MG63 (cell line): ENCODE measurements at places on chromosomes 4 and X.

GRCh38 chr4:112545346-112545745, 29.4 kb upstream of the NEUROG2 start:
- DNase-seq: no peak

GRCh38 chrX:2385224-2385623, 115.6 kb downstream of the DHRSX start:
- DNase-seq: peak; percentile 71

- DNase-seq: no peak
Observed at GRCh38 chrX:20227116-20227515, 39.6 kb downstream of the RPS6KA3 start.

DNA sequence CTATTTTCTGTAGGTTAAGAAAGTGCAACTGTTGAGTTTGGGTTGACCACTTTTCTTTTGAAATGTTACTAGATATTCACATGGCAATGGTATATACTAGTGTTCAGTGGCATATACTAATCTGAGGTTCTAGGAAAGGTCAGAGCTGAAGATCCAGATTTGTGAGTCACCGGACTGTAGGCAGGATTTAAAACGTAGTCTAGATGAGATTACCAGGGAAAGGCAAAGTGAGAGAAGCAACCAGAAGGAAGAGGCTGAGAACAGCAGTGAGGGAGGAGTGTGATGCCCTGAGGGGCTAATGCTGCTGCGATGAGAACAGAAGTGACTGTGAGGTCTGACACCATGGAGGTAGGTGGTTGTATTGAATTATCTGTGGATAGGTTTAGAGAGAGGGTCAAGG, 9.7 kb upstream of the PLA2G12A start:
- DNase-seq: no peak

GRCh38 chrX:12970691-12971202, 4.2 kb upstream of the TMSB4X start:
- DNase-seq: no peak

DNA sequence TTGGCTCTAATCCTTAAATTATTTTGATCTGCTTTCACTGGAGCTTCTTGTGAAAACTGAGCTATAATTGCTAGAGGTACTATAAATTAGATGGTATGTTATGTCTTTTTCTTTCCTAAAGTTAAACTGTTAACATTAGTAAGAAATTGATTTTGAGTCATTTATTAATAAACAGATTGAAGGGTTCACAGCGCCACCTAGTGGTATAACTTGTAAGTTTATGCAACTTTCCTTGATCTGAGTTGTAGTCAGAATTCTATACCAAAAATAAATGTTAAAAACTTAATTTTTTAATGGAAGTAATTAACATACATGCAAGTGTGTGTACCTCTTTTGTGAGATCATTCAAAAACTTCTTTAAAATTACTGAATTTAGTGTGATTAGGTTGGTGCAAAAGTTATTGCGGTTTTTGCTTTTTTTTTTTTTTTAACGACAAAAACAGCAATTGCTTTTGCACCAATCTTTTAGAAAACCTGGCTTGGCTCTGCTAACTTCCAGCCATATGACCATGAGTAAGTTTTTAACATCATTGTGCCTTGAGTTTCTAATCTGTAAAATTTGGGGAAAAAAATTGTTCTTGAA, 151.5 kb downstream of the CENPC start:
- no peak for DNase-seq

DNA sequence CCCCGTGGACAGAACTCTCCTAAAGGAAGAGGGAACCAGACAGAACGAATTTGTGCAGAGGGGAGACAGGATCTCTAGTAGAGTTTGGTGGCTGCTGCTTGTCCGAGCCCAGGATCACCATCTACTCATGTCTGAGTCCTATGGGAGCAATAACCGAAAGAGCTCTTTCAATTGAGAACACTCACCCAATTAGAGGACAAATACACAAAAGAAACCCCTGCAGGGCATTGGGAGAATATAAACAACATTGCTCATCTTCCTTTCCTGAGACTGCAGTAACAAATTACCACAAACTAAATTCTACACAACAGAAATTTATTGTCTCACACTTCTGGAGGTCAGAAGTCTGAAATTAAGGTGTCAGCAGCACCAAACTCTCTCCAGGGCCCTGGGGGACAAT, 65.6 kb downstream of the SPINK2 start:
- DNase-seq: no peak

DNA sequence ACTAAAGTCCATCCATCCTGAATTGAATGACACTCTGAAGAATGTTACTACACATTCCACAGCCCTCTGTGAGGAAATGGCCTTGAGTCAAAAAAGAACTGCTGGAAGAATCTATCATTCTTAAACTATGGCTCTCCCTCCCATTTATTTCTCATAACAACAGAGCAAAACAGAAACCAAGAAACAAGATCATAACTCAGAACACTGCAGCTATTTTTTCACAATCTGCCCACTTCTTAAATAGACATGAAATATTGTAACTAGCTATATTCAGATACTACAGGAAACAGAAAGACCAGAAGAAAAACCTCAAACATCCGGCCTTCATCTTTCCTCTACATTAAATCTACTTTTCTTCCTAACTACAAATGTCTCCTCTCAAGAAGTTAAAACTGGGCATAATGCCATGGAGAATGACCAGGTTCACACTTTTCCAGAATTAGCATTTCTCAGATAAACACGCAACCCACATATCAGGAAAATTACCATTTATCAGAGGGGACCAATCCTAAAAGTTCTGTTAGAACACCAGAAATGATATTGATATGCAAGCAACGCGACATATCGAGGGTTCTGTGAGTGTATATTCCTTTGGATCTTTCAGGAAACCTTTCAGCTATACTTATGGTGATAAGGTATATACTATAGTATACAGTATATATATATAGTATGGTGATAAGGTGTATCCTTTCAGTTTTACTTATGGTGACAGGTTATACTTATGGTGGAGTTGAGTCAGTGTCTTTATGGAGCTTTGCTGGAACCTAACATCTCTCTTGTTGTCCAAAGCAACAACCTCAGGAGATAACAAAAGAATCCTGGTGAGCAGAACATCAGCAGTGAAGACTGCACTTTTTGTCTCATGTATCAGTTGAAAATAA, 60.4 kb upstream of the IRF2 start:
- no peak for DNase-seq

GRCh38 chr4:146842876-146843275, 102.8 kb downstream of the TTC29 start:
- no peak for DNase-seq

DNA sequence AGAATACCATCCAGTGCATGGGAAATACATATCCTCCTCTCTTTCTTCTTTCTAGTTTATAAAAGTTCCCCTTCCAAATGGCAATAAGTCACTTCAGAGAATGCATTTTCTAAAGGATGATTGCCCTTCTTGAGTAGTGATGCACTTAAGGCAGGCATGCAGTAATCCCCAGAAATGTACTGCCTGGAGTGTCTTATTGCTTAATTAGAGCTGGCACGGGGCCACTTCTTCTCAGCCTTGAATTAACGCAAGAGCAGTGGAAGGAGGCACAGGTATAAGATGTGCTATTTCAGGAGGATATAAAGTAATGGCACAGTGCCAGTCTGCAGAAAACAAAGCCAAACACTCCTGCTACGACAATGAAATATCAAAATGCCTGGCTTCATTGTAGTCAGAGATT, 371.4 kb upstream of the FAM241A start:
- no peak for DNase-seq

GRCh38 chr4:143186212-143186611, 1.5 kb downstream of the USP38 start:
- DNase-seq: no peak

DNA sequence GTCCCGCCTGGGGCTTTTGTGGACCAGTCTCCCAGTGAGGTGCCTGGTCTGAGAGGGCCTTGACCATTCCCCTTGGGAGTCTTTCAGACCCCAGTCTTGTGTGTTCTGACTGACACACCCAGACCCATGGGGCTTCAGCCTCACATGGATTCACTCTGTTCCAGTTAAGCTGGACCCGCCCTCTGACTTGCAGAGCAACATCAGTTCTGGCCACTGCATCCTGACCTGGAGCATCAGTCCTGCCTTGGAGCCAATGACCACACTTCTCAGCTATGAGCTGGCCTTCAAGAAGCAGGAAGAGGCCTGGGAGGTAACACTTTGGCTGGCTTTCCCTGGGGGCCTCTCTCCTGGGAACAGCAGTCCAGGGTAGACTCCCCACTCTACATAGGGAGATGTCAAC, 6.8 kb downstream of the IL9R start:
- DNase-seq: no peak

DNA sequence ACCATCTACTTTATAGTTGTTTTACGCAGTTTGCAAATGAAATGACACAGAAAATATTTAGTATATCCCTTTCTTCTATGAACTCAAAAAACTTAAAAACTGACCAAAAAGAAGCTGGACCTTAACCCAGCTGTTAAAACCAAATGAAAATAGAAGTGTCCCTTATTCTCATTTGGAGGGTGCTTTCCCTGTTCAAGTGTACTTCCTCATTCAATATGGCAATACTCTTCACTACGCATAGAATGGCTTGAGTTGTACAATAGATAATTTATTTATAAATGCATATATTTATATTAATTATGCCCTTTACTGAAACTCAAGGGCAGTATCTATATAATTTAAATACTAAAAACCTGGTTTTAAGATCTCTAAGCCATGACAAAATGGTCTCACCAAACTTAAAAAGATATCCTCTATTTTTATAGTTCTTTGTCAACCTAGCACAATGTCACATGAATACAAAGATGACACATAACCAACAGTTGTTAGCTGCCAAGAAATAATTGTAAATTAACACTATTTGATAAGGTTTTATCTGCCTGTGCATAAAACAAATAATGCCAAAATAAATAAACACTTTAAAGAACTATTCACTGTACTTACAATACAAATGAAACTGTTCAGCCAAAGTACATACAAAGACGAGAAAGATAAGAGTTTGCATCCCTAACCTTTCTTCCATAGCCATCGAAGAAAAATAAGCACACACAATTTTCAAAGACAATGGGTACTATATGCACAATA, 25.2 kb downstream of the YTHDC1 start:
- no peak for DNase-seq

GRCh38 chr4:69984030-69984443, 11.7 kb upstream of the STATH start:
- DNase-seq: peak; percentile 77

GRCh38 chrX:128975745-128976144, 547.5 kb downstream of the SMARCA1 start:
- no peak for DNase-seq

GRCh38 chrX:154313147-154313546, 17.6 kb downstream of the TKTL1 start:
- no peak for DNase-seq

DNA sequence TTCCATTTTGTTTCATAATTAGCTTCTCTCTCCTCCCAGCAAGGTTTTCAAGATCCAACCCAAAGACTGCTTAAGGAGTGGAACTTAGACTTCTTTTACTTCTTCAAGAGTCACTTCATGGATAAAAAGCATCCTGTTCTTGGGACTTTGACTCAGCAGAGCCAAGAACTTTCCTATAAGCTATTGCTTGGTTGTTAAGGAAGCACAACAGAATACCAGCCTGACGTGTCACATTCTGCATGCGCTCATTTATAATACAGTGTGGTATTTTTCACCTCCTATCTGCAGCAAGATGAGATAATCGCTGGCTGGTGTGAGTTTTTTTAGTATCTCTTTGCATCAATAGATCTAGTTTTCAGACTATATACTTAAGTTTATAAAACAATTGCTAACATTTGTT, 152.1 kb downstream of the PALLD start:
- peak; percentile 57 for DNase-seq

GRCh38 chrX:135340831-135341230, 31.6 kb downstream of the ETDC start:
- DNase-seq: no peak

DNA sequence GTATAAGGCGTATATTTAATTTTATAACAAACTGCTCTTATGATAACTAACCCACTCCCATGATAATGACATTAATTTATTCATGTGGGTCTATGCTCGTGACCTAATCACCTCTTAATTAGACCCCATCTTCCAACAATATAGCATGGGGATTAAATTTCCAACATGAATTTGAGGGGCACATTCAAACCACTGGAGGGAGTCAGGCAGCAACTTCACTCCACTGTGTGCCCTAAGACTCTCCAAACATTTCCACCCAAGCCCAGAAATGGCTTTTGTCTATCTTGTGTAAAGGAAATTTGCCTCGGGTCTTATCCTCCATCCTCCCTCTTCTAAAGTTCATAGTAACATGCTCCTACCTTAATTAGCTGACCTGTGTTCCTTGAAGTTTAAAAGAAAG, 616.1 kb upstream of the CPEB2 start:
- no peak for DNase-seq

- DNase-seq: no peak
Observed at GRCh38 chr4:5203993-5204310, 152.7 kb downstream of the STK32B start.

- no peak for DNase-seq
Observed at GRCh38 chrX:85243155-85243554, 424 bp downstream of the SATL1 start.

- DNase-seq: peak; percentile 53
Observed at GRCh38 chrX:43970528-43970927, 2.7 kb downstream of the NDP start.

GRCh38 chrX:109623997-109624396, 975 bp downstream of the KCNE5 start:
- no peak for DNase-seq

- DNase-seq: no peak
Observed at GRCh38 chrX:38304010-38304409, 23.3 kb downstream of the RPGR start.

DNA sequence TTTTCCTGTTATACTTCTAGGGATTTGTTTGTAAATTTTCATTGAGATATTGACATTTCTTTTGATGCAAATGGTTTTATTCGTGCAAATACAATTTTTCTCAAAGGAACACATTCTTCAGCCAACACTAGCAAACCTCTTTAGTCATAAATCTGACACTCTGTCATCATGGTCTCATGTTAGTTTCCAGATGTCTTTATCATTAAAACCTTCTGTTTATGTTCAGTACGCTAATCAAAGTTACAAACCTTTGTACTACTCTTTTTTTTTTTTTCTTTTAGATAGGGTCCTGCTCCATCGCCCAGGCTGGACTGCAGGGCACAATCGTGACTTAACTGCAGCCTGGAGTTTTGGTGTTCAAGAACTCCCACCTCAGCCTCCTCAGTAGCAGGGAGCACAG, 7.1 kb downstream of the SLC25A31 start:
- DNase-seq: no peak
